Choroid plexus epithelial cell (primary cell): ENCODE measurements at places on chromosomes 11 and 22.

DNA sequence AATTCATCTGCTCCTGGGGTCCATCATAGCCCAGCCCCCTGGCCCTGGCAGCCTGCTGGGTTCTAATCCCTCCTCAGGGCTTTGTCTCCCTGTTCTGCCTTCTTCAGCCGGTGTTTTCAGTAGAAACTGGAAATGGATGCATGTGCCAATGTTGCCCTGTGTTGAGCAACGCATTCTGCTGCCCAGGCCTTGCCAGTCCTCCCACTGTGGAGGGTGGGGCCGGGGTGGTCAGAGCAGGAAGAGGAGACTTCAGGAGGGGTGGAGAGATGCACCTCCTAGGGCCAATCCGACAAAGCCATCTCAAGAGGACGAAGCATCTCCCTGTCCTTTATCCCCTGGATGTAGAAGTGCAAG, 27.6 kb upstream of the ZBTB16 start:
- no peak for DNase-seq

GRCh38 chr22:39773976-39774539, 119.5 kb downstream of the ENTHD1 start:
- DNase-seq: peak; percentile 5

DNA sequence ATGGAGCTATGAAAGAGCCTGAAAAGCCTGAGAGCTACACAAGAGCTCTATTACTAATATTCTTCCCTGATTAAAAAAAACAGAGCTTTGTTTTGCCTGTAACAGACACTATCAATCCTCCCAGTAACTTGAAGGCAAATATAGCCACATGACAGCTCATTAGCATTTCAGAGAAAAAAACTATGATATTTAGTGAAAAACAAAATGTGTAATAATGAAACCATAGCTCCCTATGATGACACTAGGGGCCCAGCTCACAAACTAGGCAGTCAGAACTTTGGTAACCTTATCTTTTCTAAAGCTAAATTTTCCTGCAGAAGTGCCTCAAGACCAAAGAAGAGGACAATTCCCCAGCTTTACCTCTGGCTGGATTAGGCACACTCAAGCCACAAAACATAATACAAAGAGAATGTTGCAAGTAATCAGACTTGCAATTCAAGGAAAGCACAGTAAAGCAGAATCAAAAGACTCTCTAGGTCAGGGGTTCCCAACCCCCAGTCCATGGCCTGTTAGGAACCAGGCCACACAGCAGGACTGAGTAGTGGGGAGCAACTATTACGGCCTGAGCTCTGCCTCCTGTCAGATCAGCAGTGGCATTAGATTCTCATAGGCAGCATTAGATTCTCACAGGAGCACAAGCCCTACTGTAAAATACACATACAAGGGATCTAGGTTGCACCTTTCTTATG, 53.3 kb downstream of the MRTFA start:
- DNase-seq: no peak

DNA sequence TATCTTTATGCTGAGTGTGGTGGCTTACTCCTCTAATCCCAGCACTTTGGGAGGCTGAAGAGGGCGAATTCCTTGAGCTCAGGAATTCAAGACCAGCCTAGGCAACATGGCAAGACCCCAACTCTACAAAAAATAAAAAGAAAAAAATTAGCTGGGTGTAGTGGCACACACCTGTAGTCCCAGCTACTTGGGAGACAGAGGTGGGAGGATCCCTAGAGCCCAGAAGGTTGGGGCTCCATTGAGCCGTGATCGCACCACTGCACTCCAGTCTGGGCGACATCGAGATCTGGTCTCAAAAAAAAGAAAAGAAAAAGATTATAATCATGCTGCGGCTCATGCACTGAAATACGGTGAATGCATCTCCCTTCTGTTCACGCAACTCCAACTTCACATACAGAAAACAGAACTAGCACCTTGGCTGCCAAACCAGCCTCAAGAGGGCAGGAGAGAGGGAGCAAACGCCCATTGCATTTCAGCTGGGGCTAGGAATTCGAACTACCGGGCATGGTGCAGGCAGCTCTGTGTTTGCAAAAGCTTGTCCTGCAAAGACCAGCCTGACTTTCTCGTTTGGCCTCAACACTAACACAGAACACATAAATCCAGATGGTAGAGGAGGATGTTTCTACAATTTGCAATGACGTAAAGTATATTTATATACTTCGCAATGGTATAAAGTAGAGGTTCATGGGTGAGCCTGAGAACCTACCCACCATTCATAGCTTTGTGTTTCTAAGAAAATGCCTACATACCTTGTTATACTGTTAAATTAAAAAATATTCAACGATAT, 6.3 kb upstream of the SYNGR1 start:
- peak; percentile 80 for DNase-seq

GRCh38 chr11:20162824-20163782, 2.8 kb upstream of the DBX1 start:
- DNase-seq: peak; percentile 33

DNA sequence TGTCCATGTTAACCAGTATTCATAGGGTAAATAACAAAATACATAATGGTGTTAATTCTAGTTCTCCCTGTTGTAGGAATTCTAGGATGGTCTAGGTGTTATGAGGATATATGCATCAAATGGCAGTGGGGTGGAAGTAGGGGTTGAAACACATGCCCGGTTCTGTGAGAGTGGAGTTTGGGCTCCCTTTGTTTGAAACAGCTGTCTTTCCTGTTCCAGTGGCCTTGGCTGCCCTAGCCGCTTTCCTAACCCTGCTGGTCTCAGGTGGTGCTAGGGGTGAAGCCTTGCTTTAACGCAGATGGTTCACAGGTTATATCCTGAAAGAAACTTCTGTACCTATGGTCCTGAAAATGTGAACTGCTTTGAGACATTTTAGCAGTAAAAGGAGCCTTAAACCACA, 38.3 kb downstream of the SERPINH1 start:
- DNase-seq: no peak

GRCh38 chr11:4606231-4607015, 1.6 kb downstream of the TRIM68 start:
- peak; percentile 49 for DNase-seq

GRCh38 chr11:125532668-125533067, 36.6 kb upstream of the FEZ1 start:
- DNase-seq: no peak

DNA sequence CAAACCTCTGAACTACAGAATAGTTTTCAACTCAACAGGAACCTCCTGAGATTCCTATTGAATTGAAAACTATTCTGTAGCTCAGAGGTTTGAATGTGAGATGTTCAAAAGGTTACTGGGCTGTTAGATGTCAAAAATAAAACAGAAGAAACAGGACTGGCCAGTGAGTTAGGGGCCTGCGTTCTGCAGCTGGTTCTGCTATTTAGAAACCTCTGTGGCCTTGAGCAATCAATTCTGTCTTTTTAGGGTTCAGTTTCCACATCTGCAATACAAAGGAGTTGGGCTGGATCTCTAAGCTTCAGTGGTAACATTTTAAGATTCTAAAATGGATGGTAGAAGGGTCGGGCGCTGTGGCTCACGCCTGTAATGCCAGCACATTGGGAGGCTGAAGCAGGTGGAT, 55.8 kb downstream of the CLMP start:
- DNase-seq: no peak

DNA sequence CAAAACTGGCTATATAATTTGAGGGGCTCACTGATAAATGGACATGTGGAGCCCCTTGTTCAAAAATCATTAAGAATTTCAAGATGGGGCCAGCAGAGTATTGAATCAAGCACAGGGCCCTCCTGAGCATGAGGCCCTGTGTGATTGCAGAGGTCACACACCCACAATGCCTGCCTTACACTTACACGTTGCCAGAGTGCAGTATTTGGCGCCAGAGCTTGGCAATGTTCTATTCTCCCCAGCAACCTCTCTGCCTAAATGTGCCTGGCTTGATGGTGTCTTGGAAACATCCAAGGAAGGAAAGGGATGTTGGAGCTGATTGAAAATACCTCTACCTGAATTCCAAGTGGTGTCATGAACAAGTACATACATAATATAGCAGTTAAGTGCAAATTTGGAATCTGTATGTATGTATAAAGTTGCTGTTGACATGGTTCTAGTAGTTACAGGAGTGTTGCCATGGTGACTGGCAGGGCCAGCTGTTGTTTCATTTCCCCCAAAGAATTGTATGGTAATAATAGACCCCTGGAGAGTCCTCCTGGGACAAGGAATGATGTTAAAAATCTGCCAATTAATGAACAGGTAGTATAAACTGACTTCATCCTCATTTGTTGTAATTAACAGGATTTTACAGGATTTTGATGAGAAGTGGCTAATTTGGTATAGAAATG, 205.7 kb upstream of the NAV2 start:
- DNase-seq: no peak

- DNase-seq: no peak
These were observed 54.1 kb downstream of the LDLRAD3 start for GRCh38 chr11:35997902-35998520.

GRCh38 chr11:11308249-11308648, 44.8 kb downstream of the CSNK2A3 start:
- DNase-seq: no peak

- no peak for DNase-seq
These were observed 434.3 kb downstream of the RAB38 start for GRCh38 chr11:87740968-87741367.

DNA sequence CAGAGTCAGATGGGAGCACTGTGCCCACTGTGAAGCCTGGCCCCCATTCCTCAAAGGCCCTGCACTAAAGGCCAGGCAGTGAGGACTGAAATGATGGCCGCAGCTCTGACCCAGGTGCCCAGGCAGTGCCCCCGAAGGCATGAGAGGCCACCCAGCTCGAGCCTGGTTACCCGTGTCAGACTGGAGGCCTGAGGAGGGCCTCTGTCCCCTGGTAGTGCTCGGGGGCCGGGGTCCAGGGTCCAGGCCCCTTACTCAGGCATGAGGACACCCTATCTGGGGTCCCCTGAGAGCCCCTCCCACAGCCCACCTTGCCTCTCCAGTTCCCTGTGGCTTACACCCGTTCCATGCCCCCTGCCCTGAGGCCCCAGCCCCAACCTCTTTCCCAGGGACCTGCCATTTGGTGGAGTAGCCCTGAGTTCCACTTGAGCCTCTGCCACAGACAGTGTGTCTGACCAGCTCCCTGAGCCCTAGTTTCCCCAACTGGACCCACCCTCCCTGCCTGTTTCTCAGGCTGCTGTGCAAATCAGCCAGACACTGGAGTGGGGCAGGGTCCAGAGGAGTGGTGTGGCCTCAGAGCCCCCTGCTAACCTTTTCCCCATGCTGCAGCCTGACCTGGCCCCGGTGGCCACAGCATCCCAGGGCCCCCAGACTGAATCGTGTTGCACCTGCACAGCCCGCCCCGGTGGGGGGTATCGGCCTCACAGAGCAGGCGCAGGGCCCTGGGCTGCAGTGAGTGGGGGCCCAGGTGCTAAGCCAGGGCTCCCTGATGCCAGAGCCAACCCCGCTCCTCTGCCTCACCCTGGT, 10.8 kb upstream of the ANKRD13D start:
- DNase-seq: no peak

DNA sequence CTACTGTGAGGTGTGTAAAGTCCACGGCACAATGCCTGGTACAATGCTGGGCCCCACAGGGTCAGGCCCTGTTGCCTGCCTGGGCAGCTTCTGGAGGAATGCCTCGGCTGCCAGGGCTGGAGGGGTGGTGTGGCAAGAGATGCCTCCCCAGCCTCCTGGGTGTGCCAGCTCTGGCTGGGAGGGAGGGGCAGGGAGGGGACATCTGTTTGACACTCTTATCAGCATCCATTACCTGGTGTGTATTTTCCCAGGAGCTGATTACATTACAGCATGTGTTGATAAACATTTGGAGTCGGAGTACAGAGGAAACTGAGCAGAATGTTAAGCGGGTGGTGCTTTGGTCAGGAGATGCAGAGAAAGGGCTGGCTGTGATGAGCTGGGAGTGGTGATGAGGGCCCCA, 11.0 kb upstream of the NECTIN1 start:
- DNase-seq: no peak

- DNase-seq: no peak
These were observed 130.8 kb downstream of the WT1 start for GRCh38 chr11:32304521-32304920.
